ENCODE measurements at places on chromosomes 5 and 9. TPM values are rescaled to one million over a fixed set of nuclear protein-coding genes. Genes with fewer than 3 reads are reported as not detected.

DNA sequence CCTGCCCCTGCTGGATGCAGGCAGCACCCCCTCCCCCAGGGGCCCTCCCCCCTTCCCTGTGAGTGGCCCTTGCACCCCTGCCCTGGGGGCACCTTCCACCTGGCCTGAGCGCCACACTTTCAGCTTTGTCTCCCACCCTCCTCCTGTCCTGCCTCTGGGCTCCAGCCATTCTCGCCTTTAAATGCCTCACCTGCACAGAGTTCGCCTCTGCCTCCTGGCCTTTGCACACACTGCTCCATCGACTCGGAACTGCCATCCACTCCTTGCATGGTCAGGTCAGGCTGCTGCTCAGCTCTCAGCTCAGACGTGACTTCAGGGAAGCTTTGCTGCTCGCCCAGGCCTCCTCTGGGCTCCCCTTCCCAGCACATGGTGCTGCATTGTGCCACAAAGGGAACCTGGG lies 10.2 kb downstream of the FAM163B start:
- no peak for DNase-seq

DNA sequence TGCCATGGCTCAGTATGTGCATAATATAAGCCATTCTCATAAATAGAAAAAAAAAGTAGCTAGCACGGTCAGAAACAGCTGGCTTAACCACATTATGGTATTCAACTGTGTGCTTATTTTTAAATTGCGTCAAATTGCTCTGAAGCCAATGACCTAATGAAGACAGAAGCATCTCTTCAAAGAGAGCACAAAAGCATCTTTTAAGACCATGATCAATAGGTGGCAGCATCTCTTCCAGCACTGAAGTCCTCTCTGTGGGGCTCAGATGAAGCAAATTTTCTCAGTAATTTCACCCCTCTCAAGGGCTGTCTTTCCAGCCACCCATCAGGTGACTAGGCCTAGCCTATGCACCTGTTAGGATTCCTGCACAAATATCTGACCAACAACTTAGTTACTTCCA lies 251.4 kb downstream of the GLIS3 start:
- DNase-seq = no peak

- no peak for DNase-seq
Observed at GRCh38 chr5:144710637-144711036, 540.0 kb downstream of the KCTD16 start.

GRCh38 chr9:19283072-19283710 lies 52.7 kb downstream of the DENND4C start:
- no peak for DNase-seq

DNA sequence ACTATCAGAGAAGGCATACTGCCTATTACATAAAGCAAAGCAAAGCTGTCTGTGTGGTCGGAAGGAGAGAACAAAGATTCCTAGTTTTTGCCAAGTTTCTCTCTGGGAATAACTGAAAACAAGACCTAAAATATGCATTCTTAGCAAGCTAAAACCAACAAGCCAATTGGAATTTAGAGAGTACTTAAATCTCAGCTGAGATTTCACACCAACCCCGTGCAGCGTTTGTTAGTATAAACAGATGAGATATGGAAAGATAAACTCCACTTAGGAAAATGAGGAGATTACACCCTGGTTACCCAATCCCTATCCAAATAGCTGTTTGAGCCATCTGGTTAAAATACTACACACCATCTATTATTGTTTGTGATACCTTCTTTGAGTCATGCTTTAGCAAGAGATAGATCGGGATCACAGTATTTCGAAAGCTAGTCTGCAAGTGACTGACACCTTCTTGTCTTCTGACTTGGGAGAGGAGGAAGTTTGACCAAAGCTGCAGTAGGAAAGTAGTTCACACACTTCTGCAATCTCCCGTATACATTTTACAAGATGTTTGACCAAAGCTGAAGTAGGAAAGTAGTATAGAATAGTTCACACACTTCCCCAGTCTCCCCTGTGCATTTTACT lies 18.2 kb downstream of the FAF2 start:
- DNase-seq = no peak

GRCh38 chr5:65981969-65982619 lies 55.7 kb downstream of the ERBIN start:
- no peak for DNase-seq

- DNase-seq = no peak
Observed at GRCh38 chr5:141223112-141223783, at the start of gene PCDHB14. Gene PCDHB14 (plus strand): TSS chr5:141223343. CDS start chr5:141223506, 163 bp downstream.

- no peak for DNase-seq
Observed at GRCh38 chr9:114289106-114289505, 33.8 kb upstream of the ORM1 start.

GRCh38 chr5:173733021-173733420 lies 116.6 kb upstream of the BOD1 start:
- DNase-seq = no peak

DNA sequence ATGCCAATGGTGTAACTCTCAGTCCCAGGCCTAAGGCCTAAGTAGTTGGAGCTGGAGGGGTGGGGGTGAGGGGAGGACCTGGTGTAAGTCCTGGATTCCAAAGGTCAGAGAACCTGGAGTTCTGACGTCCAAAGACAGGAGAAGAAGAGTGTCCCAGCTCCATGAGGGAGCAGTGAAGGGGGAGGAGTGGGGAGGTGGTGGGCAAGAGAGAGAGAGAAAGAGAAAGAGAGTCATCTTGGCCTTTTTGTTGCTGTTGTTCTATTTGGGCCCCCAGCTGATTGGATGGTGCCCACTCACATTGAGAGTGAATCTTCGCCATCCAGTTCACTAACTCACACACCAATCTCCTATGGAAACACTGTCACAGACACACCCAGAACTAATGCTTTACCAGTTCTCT lies 198.9 kb downstream of the DAB2IP start:
- no peak for DNase-seq

DNA sequence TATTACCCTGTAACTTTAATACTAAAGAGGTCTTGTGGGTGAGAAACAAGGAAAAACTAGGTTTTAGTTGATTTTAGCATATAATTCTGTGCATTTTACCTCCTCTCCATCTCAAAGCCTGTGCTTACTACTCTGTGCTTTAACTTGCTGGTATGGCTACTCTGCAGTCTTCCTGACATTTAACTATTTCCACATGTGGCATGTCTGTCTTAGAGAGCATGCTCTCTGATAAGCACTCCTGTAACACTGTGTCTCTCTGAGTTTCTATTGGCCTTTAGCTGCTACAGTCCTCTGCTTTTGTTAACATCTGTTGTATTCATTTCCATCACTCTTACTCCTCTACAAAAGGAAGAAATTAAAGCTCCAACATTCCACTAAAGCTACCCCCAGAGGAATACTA lies 418.3 kb downstream of the RAB3C start:
- DNase-seq = no peak

- DNase-seq = no peak
Observed at GRCh38 chr5:116553366-116553765, 21.3 kb downstream of the SEMA6A start.

DNA sequence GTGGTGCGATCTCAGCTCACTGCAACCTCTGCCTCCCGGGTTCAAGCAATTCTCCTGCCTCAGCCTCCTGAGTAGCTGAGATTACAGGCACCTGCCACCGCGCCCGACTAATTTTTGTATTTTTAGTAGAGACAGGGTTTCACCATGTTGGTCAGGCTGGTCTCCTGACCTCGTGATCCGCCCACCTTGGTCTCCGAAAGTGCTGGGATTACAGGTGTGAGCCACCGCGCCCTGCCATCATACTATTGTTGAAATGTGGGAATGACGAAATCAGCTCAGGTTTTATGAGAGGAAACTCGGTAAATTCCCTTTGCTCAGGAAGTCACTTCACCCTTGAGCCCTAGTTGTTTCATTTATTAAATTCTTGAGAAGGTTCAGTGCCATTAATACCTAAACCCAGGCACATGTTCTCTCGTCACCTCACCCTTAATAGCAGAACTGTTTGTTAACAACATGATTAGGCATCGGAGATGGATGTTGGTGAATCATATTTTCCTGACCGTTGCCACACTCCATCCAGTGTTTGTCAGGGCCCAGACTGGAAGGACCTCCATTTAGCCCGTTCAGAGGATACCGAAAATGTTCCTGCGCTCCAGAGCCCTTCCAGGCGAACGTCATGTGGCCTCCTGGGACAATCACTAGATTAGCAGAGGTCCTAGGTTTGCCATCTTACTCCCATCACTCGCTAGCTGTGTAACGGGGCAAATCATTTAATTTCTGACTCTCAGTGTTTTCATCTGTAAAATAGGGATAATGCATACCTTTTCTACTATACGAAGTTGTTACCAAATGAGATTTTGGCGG lies 20.0 kb upstream of the CREBRF start:
- DNase-seq = no peak

DNA sequence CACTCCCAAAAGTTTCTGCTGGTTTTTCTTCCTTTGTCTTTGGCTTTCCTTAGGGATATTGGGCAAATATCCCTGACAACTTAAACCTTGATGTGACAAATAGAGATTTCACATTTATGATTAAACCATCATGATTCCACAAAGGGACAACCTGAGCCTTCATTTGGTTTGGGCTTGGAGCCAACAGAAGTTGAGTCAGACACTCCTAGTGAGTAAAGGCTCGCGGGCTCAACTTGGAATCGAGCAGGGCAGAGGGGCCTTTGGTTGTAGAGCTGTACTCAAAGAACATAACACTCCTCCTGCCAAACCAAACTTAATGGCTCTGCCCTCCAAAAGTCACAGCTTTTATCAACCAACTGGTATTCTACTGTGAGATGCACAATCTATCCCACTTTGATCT lies 290.2 kb upstream of the MAP3K1 start:
- no peak for DNase-seq

DNA sequence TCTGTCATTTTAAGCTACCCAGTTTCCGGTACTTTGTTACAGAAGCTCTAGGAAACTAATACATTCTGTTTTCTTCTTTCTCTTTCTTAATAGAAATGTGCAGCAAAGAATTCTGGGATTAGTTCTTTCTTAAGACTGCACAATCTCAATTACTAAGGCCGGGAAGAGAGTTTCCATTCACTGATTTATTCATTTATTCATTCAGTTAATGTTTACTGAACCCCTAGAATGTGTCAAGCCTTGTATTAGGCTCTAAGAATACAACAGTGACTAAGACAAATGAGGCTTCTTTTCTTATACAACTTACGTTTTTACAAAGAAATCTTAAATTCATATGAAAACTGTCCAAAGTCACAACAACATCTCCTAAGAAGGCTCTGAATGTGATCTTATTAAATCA lies 27.5 kb upstream of the THG1L start:
- DNase-seq = no peak

GRCh38 chr9:126144196-126144595 lies 182.4 kb upstream of the MVB12B start:
- no peak for DNase-seq

- DNase-seq = no peak
Observed at GRCh38 chr5:153147891-153148623, 342.4 kb upstream of the GRIA1 start.

DNA sequence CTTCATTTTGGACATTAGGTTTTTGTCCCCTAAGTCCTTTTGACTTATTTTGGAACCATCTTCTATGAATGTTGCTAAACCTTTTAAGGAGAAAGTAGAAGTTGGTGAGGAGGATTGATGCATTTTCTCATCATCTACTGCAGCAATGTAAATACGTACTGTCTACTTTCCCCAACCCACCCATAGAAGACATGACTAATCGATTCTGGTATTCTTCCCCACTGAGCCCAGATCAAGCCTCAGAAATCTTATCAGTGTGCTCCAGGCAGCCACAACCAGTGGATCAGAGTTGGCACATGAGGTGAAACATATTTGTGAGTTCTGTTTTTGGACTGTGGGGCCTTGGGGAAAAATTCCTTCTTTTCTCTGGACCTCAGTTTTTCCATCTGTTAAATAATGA lies 57.7 kb downstream of the FGF18 start:
- no peak for DNase-seq

GRCh38 chr5:174693697-174694385 lies 30.5 kb upstream of the MSX2 start:
- no peak for DNase-seq

The TMC1 gene
- total RNA-seq = not detected

The F12 gene
- not detected for total RNA-seq

The TMOD1 gene
- 0.11 TPM for total RNA-seq

The SLC31A2 gene
- total RNA-seq = 6.0 TPM

The S100Z gene
- total RNA-seq = not detected

The SLC4A9 gene
- total RNA-seq = not detected

The KCNN2 gene
- not detected for total RNA-seq

The CSF1R gene
- 0.31 TPM for total RNA-seq

Measured in CD8-positive, alpha-beta T cell (primary cell).